ENCODE measurements at places on chromosomes 2 and 18.

- no peak for DNase-seq
These were observed 378.8 kb upstream of the ETAA1 start for GRCh38 chr2:67018301-67018700.

GRCh38 chr2:184463102-184463865 lies 135.0 kb upstream of the ZNF804A start:
- DNase-seq = no peak

DNA sequence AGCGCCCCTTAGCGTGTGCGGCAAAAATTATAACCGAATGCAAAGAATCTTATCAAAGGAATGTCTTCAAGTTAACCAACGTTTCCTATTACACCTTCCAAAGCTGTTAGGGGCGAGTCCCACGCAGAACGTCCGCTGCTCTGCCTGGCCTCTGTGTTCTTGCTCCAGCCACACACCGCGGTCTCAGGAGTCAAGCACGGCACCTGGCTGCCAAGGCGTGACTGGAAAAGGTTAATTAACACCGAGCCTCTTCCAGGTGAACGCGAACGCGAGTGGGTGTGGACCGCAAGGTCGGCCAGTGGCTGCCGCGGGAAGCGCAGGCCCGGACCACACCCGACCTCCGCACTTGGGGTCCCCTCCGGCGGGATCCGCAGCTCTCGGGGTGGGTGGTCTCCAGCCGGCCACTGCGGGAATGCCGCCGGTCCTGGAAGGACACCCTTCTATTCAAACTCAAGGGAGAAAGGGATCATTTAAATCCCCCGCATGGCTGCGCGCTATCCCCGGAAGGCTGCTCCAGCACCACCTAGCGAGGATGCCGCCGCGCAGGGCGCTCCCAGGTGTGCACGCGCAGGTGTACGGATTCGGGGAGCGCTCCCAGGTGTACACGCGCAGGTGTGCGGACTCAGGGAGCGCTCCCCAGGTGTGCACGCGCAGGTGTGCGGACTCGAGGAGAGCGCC lies 830 bp downstream of the CYB5A start:
- no peak for DNase-seq

DNA sequence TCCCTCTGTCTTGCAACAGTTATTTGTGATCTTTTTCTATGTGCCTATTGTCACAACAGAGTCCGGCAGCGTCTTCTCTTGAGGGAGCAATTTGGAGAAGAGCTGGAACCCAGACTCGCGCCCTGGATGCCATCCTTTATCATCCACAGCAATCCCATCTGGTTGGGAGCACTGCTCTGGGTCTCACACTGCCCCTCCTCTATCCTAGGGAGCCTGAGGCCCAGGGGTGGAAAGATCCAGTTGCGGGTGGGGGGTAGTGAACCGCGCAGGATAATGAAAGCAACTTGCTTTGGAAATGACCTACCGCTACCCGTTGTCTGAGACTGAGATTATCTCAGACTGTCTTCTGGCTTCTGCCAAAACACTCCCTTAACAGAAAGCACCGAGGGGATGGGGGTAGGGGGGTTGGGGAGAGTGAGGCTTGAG lies 713 bp downstream of the WBP1 start:
- no peak for DNase-seq

DNA sequence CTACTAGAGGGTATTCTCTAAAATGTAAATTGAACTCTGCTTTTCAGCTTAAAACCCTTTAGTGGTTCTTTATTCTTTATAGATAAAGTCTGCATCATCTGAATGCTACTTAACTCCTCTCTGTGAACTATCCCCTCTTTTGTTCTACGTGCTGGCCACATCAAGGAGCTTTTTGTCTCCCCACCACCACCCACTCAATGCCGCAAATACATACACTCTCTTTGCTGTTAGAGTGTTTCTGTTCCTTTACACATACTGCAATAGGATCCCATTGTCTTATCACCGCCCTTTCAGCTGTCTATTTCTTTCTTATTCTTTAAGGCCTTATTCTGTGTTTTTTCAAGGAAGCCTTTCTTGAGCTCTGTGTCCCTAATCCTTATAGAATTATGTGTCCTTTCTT lies 83.3 kb downstream of the EML4 start:
- no peak for DNase-seq

DNA sequence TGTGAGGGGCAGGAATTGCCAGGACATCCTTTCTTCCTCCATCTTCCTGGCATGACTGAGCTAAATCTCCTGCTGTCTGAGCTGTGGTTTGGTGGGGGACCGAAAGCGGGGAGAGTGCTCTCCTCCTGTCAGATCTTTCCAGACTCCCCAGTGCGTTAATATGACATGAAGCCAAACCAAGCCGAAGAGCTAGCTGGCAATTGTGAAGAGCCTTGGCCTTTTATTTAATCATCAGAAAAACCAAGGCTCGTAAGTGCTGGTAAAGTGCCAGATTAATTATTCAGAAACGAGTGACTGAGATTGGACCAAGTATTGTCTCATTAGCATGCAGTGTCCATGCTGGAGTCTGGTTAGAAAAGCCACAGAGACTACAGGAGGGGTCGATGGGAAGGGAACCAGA lies 14.5 kb upstream of the LRPPRC start:
- DNase-seq = no peak

- no peak for DNase-seq
These were observed 117.8 kb downstream of the ACKR3 start for GRCh38 chr2:236687296-236687965.

DNA sequence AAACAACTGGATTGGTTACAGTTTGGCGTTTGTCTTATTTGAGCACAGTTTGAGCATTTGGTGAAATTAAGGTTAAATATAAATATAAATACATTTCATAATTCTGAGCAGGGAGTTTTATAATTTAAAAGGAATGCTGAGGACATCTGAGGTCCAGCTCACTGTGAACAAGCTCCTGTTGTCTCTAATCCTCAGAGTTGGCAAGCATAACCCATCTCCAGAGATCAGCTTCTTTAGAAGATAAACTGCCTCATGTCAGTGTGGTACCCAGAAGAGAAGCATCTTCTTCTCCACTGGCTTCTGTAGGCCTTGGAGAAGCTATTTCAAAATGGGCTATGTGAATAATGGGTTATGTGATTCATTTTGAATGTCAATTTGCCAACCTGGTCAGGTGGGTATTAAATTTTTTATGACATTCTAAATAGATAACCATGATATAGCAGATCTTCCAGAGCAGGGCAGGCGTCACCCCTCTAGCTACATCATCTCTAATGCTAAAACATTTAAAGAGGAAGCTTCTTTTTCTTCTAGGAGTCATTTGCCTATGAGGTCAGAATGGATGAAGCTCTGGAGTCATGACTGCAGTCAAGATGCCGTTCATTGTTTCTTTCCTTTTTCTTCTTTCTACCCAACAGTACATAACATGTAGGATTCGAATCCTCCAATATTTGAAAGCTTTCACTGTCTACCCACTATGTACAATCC lies 324.0 kb downstream of the RNF144A start:
- no peak for DNase-seq

DNA sequence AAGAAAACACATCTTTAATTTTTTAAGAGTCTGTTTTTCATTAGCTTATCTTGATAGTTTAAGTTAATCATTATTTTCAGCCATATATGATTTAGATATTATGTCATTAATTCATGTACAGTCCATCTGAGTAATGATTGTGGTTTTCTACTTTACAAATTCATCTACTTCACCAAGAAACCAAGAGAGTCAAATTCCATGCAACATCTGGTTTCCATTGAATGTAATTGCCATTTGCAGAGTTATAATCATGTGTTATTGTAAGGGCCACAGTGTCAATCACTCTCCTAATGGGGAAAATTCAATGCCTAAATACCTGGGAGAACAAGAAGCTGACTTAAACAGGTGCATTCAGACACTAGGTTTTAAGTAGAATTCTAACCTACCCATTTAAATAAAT lies 217.2 kb upstream of the OSR1 start:
- no peak for DNase-seq

GRCh38 chr2:240806459-240806858 lies 13.6 kb downstream of the KIF1A start:
- no peak for DNase-seq

- DNase-seq = no peak
These were observed 104.7 kb downstream of the HNRNPLL start for GRCh38 chr2:38498045-38498481.

DNA sequence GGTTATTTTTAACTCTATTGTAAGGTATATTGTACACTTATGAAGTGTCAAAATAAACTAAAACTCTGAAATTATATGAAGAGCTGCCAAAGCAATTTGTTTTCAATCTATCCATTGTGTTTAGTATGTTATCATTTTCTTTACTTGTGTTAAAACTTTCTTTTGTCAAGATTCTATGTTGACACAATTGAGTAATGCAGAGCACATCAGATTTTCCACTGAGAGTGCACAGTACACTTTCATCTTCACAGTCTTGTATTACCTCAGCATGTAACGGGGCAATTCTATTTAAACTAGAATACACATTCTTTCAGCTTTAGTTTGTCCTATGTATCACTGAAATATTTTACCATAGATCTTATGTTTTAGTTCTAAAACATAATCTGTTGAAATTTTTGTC lies 304.4 kb upstream of the ZC3H15 start:
- no peak for DNase-seq

DNA sequence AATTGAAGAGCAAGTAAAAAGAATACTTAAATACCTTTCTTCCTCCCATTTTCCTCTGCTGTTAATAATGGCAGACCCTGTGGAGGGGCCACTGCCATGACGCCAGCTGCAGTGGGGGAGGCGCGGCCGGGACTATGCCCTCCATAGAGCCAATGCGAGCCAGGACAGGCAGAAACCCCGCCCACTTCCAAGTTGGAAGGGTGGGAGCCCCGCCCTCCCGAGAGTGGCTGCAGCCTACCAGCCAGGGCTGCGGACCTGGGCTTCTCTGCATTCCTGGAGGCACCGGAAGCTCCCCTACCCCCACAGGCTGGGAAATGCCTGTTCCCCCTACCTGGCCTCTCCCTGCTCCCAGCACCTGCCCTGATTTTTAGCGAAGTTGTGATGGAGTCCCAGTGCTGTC lies 439.4 kb upstream of the CDH19 start:
- DNase-seq = no peak

DNA sequence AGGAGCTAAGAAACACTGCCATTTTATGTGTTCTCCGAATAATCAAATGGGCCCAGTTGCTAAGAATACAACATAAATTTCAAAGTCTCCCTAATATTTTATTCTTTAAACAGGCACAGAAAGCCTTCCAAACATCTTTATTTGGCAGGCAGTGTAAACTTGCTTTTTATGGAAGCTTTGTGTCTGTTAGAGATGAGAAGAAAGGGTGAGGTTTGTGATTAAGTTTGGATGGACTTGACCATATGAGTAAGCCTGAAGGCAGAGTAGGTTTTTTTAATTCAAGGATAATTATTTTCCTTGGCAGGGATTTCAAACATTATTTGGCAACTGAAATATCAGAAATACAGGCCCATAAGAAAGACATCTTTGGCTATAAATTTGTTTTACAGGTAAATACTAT lies 62.9 kb downstream of the COX7A2L start:
- no peak for DNase-seq

- no peak for DNase-seq
These were observed 6.7 kb downstream of the COA5 start for GRCh38 chr2:98601532-98602132.

DNA sequence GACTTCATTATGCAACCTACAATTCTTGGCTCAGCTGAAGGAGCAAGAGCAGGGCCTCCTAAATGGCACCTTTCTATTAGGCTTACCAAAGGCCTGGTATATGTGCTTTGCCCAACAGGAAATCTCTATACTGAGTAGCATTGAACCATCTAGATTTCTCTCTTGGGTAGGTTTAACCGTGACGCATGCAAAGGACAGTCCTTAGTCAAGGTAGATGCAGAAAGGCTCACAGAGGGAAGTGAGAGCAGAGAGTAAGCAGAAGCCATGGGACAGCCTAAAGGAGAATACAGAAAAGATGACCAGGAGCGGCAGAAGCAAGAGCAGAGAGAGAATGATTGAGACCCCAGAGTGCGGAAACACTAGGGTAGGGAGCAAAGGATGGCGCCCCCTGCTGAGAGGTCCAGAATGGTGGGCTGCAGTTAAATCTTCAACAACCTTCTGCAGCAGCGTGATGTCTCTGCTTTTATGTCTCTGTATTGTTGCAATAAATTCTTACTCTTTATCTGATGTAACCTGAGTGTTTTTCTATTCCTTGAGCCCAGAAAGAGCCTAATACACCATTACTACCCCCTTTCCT lies 4.7 kb upstream of the OSBPL1A start:
- no peak for DNase-seq

DNA sequence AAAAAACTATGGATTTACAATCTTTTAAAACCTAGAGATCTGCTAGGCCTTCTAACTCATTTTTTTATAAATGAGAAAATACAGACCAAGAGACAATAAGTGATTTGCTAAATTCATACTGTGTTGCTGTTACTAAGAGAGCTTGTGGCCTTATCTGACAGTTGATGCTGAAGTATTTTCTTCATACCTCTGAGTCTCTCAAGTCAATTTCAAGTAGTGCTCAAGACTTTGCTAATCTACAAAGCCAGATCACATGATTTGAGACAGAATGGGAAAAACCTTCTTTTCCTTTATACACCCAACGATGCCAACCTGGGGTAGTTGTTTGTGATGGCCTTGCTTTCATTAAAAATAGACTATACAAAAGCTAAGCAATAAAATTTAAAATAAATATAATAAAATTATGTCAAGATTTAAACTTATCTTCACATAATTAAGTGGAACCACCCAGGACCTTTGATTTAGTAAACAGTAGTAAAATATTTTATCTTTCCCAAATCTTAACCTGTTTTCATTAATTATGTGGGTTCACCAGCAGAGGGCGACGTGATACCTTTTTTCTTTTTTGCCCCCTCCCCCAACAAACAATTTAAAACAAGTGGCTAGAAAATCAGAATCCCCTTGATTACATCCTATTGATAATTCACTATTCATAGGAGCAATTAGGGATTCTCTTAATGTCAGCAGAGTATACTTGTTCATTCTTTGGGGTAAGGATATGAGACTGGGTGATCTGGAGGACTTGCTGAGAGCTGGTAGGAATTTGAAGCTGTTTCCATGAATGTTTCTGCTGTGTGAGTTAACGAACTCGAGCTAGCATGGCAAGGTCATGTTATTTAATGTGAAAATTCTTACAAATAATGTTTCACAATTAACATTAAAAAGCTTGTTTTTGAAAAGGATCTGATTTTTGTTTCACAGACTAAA lies 49.6 kb upstream of the SLC5A7 start:
- DNase-seq = no peak

- no peak for DNase-seq
These were observed 209.9 kb downstream of the LNPK start for GRCh38 chr2:175792199-175792598.

DNA sequence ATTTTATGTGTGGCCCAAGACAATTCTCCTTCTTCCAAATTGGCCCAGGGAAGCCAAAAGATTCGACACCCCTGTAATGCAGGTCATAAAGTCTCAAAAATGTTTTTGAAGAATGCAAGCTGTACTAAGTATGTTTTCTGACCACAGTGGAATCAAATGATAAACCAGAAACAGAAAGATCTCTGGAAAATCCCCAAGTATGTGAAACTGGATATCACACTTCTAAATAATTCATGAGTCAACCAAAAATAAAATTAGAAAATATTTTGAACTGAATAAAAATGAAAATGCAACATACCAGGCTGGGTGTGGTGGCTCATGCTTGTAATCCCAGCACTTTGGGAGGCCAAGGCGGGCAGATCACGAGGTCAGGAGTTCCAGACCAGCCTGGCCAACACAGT lies 34.1 kb upstream of the UBE2F start:
- DNase-seq = no peak

- no peak for DNase-seq
These were observed 44.7 kb downstream of the ITSN2 start for GRCh38 chr2:24315669-24316068.

GRCh38 chr2:23497063-23497462 lies 112.1 kb downstream of the KLHL29 start:
- no peak for DNase-seq

- DNase-seq = no peak
These were observed 58.6 kb downstream of the KCNG2 start for GRCh38 chr18:79856119-79857007.
